Left renal cortex interstitium (tissue), 4 donors: ENCODE measurements at places on chromosomes 2 and 18.

- no peak for DNase-seq
Observed at GRCh38 chr2:220963930-220964329, 608.2 kb downstream of the EPHA4 start.

DNA sequence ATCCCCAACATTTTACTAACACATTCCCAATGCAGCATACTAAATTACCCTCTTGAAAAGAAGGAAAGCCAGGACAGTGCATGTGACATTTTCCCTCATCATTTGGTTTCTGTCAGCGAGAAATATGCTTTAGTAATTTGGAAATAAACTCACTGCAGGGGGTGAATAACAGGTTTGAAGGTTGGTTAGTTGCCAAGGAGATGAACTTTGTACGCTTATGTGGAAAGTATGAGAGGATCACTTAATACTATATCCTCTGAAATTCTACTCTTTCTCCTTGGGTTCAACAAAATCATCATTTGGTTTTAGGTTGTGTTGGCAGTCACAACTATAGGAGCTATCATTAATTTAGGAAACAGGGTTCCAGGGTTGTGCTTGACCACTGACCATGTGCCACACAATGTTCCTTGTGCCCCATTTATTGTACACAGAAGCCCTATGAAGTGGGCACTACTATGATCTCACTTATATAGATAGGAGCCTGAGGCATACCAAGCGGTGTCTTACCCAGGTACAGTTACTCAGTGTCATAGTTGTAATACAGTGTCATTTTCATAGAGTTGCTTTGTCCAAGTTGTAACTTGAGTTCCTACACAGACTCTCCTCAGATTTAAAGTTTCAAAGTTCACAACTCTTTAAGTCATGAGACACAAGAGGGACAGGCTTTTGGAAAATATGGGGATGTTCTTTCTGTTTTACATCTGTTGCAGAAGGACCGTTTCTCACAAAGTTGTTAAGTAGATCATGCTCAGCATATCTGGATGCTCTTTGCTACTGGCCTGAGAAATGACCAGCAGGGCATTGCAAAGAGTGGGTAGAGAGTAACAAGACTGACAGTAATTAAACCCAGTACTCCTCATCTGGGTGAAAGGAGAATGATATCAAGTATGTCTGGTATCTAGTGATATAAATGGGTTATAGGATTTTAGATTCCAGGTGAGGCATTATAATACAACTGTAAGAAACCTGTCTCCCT is 91.8 kb downstream of the MAP4K4 start:
- no peak for DNase-seq

DNA sequence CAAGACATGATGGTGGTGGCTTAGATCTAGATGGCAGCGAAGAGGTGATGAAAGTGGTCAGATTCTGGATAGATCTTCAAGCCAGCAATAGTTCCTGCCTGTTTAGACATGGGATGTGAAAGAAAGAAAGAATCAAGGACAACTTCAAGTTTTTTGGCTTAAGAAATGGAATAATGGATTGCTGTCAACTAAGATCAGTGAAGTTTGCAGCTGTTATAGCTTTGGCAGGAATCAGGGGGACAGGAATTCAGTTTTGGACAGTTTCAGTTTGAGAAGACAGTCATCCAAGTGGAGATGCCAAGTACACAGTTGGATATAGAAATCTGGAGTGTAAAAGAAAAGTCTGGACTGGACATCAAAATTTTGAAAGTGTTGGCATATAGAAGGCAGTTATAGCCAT is 283.7 kb upstream of the PKDCC start:
- no peak for DNase-seq

GRCh38 chr2:235654103-235654813 is 160.4 kb downstream of the AGAP1 start:
- DNase-seq: no peak

DNA sequence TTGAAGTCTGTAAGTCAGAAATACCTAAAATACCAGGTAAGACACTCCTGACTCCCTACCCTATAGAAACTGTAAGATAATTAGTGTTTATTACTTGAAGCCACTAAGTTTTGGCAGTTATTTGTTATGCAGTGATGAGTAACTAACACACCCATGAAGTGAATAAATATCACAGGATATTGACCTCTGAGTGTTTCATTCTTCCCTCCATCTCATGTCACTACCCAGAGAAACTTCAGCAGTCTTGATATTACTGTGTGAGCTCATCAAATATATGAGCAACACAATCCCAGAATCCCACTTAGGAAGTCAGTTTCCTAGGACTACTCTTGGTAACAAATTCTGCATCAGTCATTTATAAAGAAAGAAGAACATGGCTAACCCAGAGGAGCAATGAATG is 529.7 kb downstream of the FBXO15 start:
- no peak for DNase-seq

GRCh38 chr2:8061219-8061618 is 620.6 kb upstream of the ID2 start:
- no peak for DNase-seq

DNA sequence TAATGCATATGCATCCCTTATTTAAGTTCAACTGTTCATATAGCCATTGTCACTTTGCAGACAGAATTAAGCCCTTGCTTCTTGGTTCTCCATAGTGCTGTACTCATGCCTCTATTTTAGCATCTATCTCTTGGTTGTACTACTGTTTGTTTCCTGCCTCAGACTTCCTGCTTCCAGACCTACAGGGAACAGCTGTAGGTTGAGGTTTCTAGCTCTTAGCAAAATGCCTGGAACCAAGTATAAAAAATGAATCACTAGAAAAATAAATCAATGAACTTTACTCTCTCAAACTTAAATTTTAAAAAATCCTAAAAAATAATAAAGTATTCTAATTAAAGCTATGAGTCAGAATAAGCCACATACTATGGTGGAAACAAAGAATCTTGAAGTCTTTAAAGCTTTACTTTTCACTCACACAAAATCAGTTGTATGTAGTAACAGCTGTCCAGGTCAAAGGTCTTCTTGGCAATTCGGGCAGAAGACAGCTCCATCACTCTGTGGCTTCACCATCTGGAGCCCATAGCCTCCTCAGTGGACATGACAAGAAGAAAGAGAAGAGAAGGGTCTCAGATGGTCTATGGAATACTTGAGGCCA is 1228.1 kb upstream of the GYPC start:
- DNase-seq: no peak

DNA sequence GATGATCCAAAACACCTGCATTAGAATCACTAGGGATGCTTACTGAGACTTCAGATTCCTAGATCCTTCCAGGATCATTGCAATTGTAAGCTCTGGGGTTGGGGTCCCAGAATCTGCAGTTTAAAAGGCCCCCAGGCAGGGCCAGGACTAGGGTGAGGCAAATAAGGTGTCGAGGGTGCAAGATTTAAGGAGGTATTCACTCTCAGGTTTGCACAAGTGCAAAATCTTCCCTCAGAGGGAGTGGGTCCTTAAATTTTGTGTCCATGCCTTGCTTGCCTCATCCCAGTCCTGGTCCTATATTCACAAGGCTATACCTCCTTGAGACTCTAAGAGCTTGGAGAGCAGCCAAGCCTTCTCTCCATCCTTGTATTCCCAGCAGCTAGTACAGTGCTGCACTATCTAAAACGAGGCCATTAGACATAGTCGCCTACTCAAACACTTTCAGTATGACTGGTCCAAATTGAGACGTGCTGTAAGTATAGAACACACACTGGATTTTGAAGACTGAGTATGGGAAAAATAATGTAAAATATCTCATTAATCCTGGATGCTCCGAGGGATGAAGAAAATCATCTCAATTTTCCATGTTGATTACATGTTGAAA is 31.6 kb upstream of the MREG start:
- DNase-seq: no peak

DNA sequence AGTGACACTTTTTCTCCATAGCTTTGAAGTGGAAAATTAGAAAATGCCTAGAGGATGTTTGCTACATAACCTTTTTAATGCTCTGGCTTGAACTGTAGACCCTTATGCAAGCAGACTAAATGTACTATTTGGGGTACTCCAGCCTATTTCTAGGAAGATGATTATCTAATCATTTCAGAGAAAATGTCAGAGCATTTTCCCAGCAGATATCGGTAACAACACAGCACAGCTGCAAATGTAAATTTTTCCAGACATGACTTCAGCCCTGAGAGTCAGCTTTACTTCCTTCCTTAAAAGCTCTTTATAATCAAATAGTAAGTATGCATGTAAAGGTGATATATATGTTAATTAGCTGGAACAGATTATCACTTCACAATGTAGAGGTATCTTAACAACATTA is 1647.1 kb downstream of the SUCLG1 start:
- DNase-seq: no peak

DNA sequence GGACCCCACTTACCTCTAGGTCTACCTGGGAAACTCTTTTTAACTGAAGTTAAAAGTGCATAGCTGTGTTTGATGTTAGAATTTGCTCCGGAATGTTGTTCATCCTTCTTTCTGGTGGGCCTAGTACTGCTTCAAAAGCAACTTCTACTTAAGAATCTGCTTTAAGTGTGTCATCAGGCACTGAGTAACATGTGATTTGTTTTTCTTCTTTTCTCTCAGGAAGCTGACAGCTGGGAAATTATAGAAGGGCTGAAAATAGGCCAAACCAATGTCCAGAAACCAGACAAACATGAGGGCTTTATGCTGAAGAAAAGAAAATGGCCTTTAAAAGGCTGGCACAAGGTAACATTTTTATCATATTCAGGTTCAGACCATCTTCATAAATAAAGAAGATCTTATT is 122.9 kb downstream of the PRKRA start:
- no peak for DNase-seq

- no peak for DNase-seq
Observed at GRCh38 chr18:37287601-37288000, 278.0 kb downstream of the CELF4 start.

GRCh38 chr2:160282063-160282580 is 82.0 kb upstream of the ITGB6 start:
- DNase-seq: no peak

- DNase-seq: no peak
Observed at GRCh38 chr2:174493549-174494331, 6.9 kb upstream of the GPR155 start.

GRCh38 chr18:77092104-77093066 is 40.2 kb downstream of the MBP start:
- no peak for DNase-seq

- DNase-seq: no peak
Observed at GRCh38 chr2:9773903-9774239, 69.4 kb upstream of the TAF1B start.

DNA sequence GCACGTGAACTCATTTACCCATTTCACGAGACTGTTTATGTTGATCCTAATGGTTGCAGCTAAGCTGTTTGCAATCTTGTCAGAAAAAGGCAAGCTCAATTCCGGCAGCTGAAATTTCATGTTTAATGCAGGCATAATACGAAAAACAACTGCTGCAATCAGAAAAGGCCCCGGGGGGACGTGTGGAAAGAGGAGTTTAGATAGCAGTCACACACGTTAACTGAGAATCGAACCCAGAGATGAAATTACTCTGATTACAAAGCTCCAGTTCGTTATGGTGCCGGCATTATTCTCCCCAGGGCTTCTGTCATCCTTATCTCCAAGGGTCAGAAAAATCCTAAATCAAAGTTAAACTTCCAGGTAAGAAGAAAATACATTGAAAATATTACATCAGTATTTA is 79.9 kb upstream of the MYT1L start:
- DNase-seq: no peak

GRCh38 chr18:49510393-49511115 is 23.5 kb upstream of the C18orf32 start:
- DNase-seq: no peak

DNA sequence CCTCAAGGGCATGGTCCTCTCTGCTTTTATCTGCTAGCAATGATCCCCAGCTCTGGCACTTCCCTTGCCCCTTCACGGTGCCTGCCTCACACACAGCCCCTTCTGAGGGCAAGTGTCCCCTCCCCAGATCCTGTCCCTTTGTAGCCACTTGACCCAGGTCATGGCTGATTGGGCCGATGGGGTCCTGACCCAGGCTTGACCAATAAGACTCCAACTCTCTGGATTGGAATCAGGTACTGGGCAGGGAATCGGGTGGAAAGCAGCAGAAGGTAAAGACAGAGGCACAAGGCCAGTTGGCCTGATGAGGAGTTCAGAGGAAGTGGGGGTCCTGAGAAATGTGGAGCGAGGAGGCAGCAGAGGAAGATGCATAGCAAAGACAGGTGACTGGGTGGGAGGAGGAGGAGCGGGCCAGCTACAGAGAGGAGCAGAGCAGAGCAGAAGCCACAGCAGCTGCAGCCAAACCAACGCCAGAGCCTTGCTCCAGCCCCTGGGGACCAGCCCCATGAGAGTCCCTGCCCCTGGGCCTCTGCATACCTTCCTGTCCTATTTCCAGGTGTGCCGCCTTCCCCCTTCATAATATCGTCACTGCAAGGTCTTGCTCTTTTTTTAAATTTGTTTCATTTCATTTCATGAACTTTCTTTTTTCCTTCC is 39.1 kb downstream of the CAPN13 start:
- no peak for DNase-seq
